Glutamatergic neuron (in vitro differentiated cells): ENCODE measurements at places on chromosomes 7 and 10. TPM values are rescaled to one million over a fixed set of nuclear protein-coding genes. Genes with fewer than 3 reads are reported as not detected.

HYAL4 gene
- not detected for total RNA-seq

RBM20 gene
- 5.8 TPM for total RNA-seq

DNA sequence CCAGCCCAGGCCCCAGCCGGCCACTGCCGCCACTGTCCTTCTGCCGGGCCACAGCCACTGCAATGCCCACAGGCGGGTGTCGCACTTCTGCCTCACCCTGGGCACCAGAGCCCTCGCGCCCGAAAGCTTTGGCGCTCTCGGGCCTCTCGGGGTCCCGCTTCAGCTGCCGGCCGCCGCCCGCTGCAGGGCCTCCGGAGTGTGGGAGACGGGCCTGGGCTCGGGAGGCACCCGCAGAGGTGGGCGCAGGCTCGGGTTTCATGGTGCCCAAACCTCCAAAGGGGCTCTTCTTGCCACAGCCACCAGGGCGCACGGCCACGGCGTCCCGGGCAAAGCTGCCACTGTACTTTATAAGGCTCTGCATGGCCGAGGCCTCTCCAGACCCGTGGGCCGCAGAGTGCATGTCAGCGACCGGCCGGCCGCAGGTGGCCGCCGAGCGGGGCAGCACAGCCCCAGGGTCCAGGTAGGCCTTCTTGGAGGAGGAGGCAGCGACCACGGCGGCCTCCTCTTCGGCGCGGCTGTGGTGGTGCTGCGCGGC lies 35.9 kb downstream of the TNRC18 start:
- no peak for DNase-seq
- H3K4me3 ChIP-seq, result no peak overlapping the region
- peaks cover 6% of the 10 kb centered on the region for H3K4me1 ChIP-seq
- no peak overlapping the region for H3K27ac ChIP-seq
- peaks cover 5% of the 10 kb centered on the region for H3K36me3 ChIP-seq
- peaks cover 4% of the 10 kb centered on the region for H3K27me3 ChIP-seq

GRCh38 chr10:73117976-73118743 lies 7.9 kb downstream of the NUDT13 start:
- no peak for DNase-seq
- no peak overlapping the region for H3K27ac ChIP-seq
- no peaks in the 10 kb centered on the region for H3K27me3 ChIP-seq
- no peak overlapping the region for H3K4me3 ChIP-seq

GRCh38 chr7:70614237-70615045 lies 517.5 kb upstream of the GALNT17 start:
- DNase-seq, result peak; percentile 94
- peaks cover 16% of the 10 kb centered on the region for H3K27me3 ChIP-seq
- peaks cover 56% of the 10 kb centered on the region for H3K4me1 ChIP-seq

ADRB1 gene
- not detected for total RNA-seq

EXOC6 gene
- total RNA-seq, result 9.1 TPM

MUC12 gene
- total RNA-seq, result 1.0 TPM

- no peaks in the 10 kb centered on the region for H3K36me3 ChIP-seq
- no peaks in the 10 kb centered on the region for H3K27me3 ChIP-seq
- no peak overlapping the region for H3K4me3 ChIP-seq
- no peak for DNase-seq
- H3K4me1 ChIP-seq, result peaks cover 14% of the 10 kb centered on the region
- H3K27ac ChIP-seq, result no peak overlapping the region
Measured at GRCh38 chr7:42071372-42072261, 165.4 kb downstream of the GLI3 start.

GSTO2 gene
- total RNA-seq, result 2.0 TPM

DNA sequence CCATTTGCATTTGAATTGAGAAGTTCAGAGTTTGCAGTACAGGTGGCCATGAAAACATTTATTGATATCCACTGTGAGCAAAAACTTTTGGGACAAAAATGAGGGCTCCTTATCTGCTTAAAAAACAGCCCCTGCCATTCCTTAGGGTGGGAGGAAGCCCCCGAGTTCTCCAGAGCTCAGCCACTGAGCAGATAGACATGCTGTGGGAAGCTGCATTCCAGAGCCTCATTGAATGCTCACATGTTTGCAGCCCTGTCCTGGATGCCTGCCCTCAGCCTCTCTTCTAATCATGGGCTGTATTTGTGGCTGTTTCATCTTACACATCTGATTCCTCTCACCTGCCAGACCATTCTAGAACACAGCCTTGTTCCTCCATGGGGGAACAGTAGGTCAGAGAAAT lies 33.3 kb downstream of the PLPP4 start:
- peaks cover 5% of the 10 kb centered on the region for H3K4me1 ChIP-seq
- H3K4me3 ChIP-seq, result no peak overlapping the region
- peaks cover 4% of the 10 kb centered on the region for H3K27me3 ChIP-seq
- no peaks in the 10 kb centered on the region for H3K36me3 ChIP-seq
- H3K27ac ChIP-seq, result no peak overlapping the region
- DNase-seq, result no peak

DNA sequence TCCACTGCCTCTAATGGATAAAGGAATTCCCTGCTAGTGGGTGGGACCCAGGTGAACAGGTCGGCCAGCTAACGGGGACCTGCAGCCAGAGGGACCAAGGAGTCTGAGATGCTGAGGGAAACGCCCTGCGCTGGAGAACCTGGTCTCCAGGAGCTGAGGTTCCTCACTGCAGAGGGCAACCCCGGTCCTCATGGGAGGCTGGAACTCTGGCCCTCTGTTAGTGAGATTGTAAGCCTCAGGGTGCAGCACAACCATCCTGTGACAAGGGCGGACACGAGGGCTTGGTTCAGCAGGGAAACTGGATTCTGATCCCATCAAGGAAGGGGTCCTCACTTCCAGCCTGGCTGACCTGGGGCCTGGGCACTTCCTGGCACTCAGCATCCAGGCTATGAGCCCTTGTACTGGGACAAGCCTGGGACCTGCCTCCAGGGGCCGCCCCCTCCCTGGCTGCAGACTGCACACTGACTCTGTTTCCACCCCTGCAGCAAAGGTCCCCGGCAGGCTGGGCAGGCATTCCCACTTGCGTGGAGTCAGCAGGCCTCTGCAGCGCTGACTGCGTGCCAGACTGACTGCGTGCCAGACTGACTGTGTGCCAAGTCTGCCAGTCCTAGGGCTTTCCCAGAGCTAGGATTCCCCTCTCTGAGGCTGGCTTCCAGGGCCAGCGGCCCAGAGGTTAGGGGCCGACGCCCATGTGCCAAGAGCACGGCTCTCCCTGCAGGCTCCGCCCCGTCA lies 143.2 kb downstream of the MAPK8 start:
- H3K27ac ChIP-seq, result no peak overlapping the region
- H3K36me3 ChIP-seq, result no peaks in the 10 kb centered on the region
- peaks cover 27% of the 10 kb centered on the region for H3K27me3 ChIP-seq
- DNase-seq, result no peak
- peaks cover 29% of the 10 kb centered on the region for H3K4me1 ChIP-seq

- DNase-seq, result no peak
- H3K27me3 ChIP-seq, result peaks cover 12% of the 10 kb centered on the region
- H3K36me3 ChIP-seq, result no peaks in the 10 kb centered on the region
- H3K4me3 ChIP-seq, result peak overlapping the region; percentile 72
Measured at GRCh38 chr7:151115836-151116418, 29.7 kb downstream of the AGAP3 start.

DNA sequence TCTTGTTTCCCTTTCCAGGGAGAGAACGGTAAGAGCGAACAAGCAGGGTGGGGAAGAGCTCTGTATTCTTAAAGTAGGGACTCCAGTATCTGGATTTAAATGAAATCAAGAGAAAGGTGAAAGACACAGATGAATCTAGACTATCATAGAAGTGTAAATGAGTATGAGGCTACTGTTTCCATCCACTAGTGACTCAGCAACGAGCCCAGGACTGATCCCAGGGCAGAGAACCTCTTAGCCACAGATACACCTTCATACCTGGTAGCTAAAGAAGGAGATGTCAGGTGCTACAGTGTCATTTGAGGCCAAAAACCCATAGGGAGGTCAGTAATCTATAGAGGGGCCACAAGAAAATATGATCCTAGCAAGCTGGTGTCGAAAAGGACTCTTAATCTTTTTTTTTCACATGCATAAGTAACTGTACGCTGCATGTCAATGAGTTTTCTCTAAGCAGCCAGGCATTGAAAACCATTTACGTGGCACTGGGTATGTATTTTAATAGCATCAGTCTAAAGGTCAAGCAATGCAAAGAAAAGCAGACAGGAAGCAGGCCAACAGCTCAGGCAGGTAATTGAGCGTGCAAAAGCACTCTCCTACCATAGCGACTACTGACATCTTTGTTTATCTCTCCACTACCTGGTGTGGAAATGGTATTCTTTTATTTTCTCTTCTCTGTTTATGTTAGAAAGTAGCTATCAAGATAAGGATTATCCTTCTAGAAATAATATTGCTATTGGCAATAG lies 91.5 kb upstream of the EGR2 start:
- no peaks in the 10 kb centered on the region for H3K36me3 ChIP-seq
- peaks cover 11% of the 10 kb centered on the region for H3K4me1 ChIP-seq
- H3K27ac ChIP-seq, result no peak overlapping the region

GJC3 gene
- total RNA-seq, result not detected

GRCh38 chr7:122412883-122413282 lies 108.3 kb upstream of the FEZF1 start:
- H3K4me3 ChIP-seq, result no peak overlapping the region
- no peaks in the 10 kb centered on the region for H3K27me3 ChIP-seq
- H3K27ac ChIP-seq, result no peak overlapping the region
- peaks cover 3% of the 10 kb centered on the region for H3K4me1 ChIP-seq
- no peak for DNase-seq

DNA sequence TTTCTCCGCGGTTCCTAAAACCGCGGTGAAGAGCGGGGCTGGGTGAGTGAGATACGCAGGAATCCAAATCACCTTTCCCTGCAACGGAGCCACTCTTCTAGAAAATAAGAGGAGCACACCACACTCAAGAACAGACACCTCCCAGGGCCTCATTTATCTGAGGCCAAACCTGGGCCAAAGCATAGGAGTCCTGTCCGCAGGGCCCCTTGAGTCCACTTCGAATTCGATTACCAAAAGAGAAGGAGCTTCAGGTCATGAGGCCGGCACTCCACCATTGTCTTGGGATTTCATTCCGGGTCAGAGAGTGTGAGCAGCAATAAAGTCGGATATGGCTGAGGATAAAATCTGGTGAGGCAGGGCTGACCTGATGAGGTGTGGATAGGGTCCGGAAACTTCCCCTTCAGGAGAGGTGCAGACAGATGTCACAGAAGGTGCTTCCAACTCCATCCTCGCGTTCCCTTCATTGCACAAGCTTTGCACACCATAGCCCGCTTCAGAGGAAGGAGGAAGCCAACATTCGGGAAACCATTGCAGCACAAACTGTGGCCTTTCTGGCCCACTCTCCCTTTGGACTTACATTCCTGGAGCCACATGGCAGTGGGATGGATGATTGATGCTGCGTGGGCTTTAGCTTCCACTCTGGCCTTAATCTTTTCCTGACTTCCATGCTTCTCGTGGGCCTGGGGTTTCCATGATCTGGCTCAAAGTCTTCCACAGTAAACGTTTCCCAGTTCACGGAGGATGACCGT lies 27.2 kb upstream of the ZNF273 start:
- no peaks in the 10 kb centered on the region for H3K36me3 ChIP-seq
- H3K27me3 ChIP-seq, result peaks cover 8% of the 10 kb centered on the region
- DNase-seq, result no peak
- H3K4me3 ChIP-seq, result no peak overlapping the region
- H3K27ac ChIP-seq, result no peak overlapping the region

- H3K4me1 ChIP-seq, result peaks cover 18% of the 10 kb centered on the region
- no peak for DNase-seq
- no peaks in the 10 kb centered on the region for H3K36me3 ChIP-seq
- H3K27ac ChIP-seq, result peak overlapping the region; percentile 70
- H3K4me3 ChIP-seq, result no peak overlapping the region
Measured at GRCh38 chr10:93630625-93631557, 18.6 kb downstream of the PDE6C start.

DNA sequence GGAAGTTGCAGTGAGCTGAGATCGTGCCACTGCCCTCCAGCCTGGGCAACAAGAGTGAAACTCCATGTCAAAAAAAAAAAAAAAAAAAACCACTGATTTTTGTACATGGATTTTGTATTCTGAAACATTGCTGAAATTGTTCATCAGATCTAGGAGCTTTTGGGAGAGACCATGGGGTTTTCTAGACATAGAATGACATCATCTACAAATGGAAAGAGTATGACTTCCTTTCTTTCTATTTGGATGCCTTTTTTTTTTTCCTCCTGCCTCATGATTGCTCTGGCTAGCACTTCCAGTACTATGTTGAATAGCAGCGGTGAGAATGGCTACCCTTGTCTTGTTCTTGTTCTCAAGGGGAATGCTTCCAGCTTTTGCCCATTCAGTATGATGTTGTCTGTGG lies 89.1 kb downstream of the ANLN start:
- H3K4me3 ChIP-seq, result no peak overlapping the region
- H3K27me3 ChIP-seq, result no peaks in the 10 kb centered on the region
- no peak overlapping the region for H3K27ac ChIP-seq
- peaks cover 6% of the 10 kb centered on the region for H3K36me3 ChIP-seq
- DNase-seq, result no peak

DNA sequence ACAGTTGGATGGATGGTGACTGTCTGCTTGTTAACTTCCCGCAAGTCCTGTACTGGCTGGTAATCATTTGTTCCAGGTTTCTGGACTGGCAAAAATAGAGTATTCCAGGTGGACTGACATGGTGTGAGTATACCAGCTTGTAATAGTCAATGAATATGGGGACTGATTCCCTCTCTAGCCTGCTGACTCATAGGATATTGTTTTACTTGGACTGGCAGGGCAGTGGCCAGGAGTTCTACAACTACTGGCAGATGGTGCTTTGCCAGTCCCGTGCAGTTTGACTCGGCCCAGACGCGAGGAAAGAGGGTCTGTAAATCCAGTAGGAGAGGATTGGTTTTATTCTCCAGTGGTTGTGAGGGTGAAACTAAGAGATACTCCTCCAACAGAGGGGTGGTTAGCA lies 78.0 kb downstream of the PRR15 start:
- H3K4me1 ChIP-seq, result no peaks in the 10 kb centered on the region
- no peak overlapping the region for H3K27ac ChIP-seq
- peaks cover 1% of the 10 kb centered on the region for H3K27me3 ChIP-seq
- H3K36me3 ChIP-seq, result no peaks in the 10 kb centered on the region
- no peak overlapping the region for H3K4me3 ChIP-seq

FOXI2 gene
- 0.17 TPM for total RNA-seq

DNA sequence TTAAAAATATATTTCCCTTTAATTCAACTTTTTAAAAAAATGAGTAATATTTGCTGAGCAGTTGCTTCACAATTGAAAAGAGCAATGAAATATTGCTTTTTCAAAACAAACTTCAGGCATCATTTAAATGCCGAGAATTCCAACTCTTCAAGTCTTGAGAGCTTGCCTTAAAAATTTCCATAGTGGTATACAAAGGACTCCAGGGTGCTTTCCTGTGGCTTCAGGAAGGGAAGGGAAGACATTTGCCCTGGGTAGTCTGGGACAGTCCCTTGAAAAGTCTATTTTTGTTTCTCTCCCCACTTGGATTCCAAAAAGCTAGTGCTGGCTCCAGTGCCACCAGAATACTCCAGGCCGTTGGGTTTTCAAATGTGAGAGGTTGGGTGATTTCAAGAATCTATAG lies 71.7 kb downstream of the HYCC1 start:
- DNase-seq, result no peak
- peaks cover 4% of the 10 kb centered on the region for H3K36me3 ChIP-seq
- no peaks in the 10 kb centered on the region for H3K27me3 ChIP-seq
- no peak overlapping the region for H3K27ac ChIP-seq

GRCh38 chr7:91080351-91080750 lies 183.9 kb upstream of the FZD1 start:
- peaks cover 10% of the 10 kb centered on the region for H3K4me1 ChIP-seq
- H3K27me3 ChIP-seq, result peaks cover 3% of the 10 kb centered on the region
- DNase-seq, result peak; percentile 59
- H3K4me3 ChIP-seq, result peak overlapping the region; percentile 16

- H3K4me1 ChIP-seq, result peaks cover 20% of the 10 kb centered on the region
- no peak for DNase-seq
- no peaks in the 10 kb centered on the region for H3K36me3 ChIP-seq
- no peak overlapping the region for H3K27ac ChIP-seq
- H3K27me3 ChIP-seq, result peaks cover 4% of the 10 kb centered on the region
Measured at GRCh38 chr10:33150889-33151288, 183.6 kb downstream of the NRP1 start.

GRCh38 chr7:46664453-46664852 lies 743.4 kb upstream of the IGFBP3 start:
- no peaks in the 10 kb centered on the region for H3K4me1 ChIP-seq
- DNase-seq, result no peak
